H1 (cell line): ENCODE measurements at places on chromosomes 2 and 18.

- H3K36me3 ChIP-seq = no peaks in the 10 kb centered on the region
- H3K4me1 ChIP-seq = no peaks in the 10 kb centered on the region
- H3K27ac ChIP-seq = no peak overlapping the region
- no peak overlapping the region for H3K4me3 ChIP-seq
- DNase-seq = no peak
- no peaks in the 10 kb centered on the region for H3K27me3 ChIP-seq
Measured at GRCh38 chr2:176991411-176991810, 221.2 kb upstream of the HNRNPA3 start.

- DNase-seq = no peak
- H3K4me3 ChIP-seq = no peak overlapping the region
- peaks cover 3% of the 10 kb centered on the region for H3K4me1 ChIP-seq
- no peaks in the 10 kb centered on the region for H3K36me3 ChIP-seq
Measured at GRCh38 chr2:141063406-141063805, 1067.4 kb downstream of the LRP1B start.

- no peaks in the 10 kb centered on the region for H3K27me3 ChIP-seq
- H3K27ac ChIP-seq = no peak overlapping the region
- no peaks in the 10 kb centered on the region for H3K36me3 ChIP-seq
- no peak overlapping the region for H3K4me3 ChIP-seq
- peaks cover 4% of the 10 kb centered on the region for H3K4me1 ChIP-seq
Measured at GRCh38 chr18:28074076-28074475, 102.9 kb downstream of the CDH2 start.

DNA sequence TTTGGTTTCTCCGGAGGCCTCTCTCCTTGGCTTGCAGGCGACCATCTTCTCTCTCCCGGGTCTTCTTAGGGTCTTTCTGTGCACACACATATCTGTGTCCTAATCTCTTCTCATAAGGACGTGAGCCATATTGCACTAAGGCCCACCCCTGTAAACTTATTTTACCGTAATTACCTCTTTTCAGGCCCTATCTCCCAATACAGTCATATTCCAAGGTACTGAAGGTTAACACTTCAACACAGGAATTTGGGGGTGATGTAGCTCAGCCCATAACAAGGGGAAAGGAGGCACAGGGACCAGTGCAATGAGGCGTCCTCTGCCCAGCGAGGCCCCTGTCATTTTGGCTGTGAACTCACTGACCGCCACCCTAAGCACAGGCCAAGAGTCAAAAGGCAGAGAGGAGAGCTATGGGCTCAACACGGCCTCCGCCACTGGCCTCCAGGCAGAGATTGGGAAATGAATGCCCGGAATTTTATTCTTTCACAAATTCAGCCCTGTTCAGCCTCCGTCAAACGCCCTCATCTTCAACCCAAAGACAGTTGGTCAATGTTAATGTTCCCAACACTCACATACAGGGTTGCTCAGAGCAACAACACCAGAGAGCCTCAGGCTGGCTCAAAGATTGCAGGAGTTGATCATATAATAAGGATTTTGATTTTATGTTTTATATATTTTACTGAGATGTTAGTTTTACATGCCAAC, 15.9 kb upstream of the NMUR1 start:
- no peaks in the 10 kb centered on the region for H3K4me1 ChIP-seq
- no peak overlapping the region for H3K27ac ChIP-seq
- no peak overlapping the region for H3K4me3 ChIP-seq
- no peaks in the 10 kb centered on the region for H3K27me3 ChIP-seq
- no peak for DNase-seq

- H3K27me3 ChIP-seq = no peaks in the 10 kb centered on the region
- H3K36me3 ChIP-seq = no peaks in the 10 kb centered on the region
- no peak overlapping the region for H3K27ac ChIP-seq
- DNase-seq = no peak
Measured at GRCh38 chr2:165277295-165277694, 38.1 kb downstream of the SCN2A start.

DNA sequence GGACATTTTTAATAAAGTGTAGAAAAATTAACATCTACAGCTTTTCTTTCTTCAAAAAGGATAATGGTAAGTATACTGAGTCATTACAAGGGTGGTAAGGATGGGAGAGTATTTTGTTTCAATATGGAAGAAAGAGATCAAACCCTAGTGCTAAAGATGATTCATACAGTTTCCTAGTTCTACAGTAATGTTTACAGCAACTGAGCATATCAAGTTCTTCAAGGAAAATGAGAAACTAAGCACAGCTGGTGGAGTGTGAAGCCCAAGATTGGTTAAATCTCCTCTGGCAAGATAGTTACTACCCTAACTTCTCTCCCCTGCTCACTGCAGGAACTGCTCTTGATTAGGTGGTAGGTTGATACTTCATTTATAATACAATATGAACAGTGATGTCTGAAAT, 467.5 kb downstream of the XIRP2 start:
- no peaks in the 10 kb centered on the region for H3K36me3 ChIP-seq
- no peaks in the 10 kb centered on the region for H3K4me1 ChIP-seq
- no peak overlapping the region for H3K27ac ChIP-seq
- DNase-seq = no peak

GRCh38 chr2:215949991-215950404, 63.4 kb downstream of the MREG start:
- no peaks in the 10 kb centered on the region for H3K27me3 ChIP-seq
- no peak overlapping the region for H3K4me3 ChIP-seq
- no peak for DNase-seq

DNA sequence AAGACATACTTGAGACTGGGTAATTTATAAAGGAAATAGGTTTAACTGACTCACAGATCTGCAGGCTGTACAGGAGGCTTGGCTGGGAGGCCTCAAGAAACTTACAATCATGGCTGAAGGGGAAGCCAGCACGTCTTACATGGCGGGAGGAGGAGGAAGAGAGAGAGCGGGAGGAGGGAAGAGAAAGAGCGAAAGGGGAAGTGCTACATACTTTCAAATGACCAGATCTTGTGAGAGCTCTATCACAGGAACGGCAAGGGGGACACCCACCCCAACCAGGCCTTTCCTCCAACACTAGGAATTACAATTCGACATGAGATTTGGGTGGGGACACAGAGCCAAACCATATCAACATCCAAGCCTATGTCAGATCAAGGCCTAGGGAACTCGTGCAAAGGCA, 24.2 kb downstream of the MYL12B start:
- no peaks in the 10 kb centered on the region for H3K4me1 ChIP-seq
- H3K36me3 ChIP-seq = no peaks in the 10 kb centered on the region
- H3K27ac ChIP-seq = no peak overlapping the region
- no peaks in the 10 kb centered on the region for H3K27me3 ChIP-seq
- no peak overlapping the region for H3K4me3 ChIP-seq
- no peak for DNase-seq

DNA sequence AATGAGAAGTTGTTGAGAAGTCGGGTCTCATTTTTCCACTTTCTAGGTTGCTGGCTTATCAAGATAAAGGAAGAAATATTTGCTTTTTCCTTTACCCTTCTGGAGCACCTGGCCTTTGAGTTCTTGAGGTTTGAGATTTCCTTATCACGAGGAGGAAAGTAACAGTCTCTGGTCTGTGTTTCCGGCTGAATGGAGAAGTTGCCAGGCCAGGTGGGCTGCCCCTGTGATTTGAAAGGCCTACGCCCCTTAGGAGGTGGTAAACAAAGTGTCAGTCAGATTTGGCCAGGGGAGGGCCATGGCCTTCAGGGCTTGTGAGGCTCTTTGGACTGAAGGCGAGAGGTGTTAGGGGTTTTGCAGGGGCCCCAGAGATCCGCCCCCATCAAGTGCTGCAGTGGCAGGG, 156.7 kb upstream of the HAAO start:
- no peak overlapping the region for H3K4me3 ChIP-seq
- no peaks in the 10 kb centered on the region for H3K4me1 ChIP-seq
- H3K36me3 ChIP-seq = no peaks in the 10 kb centered on the region

DNA sequence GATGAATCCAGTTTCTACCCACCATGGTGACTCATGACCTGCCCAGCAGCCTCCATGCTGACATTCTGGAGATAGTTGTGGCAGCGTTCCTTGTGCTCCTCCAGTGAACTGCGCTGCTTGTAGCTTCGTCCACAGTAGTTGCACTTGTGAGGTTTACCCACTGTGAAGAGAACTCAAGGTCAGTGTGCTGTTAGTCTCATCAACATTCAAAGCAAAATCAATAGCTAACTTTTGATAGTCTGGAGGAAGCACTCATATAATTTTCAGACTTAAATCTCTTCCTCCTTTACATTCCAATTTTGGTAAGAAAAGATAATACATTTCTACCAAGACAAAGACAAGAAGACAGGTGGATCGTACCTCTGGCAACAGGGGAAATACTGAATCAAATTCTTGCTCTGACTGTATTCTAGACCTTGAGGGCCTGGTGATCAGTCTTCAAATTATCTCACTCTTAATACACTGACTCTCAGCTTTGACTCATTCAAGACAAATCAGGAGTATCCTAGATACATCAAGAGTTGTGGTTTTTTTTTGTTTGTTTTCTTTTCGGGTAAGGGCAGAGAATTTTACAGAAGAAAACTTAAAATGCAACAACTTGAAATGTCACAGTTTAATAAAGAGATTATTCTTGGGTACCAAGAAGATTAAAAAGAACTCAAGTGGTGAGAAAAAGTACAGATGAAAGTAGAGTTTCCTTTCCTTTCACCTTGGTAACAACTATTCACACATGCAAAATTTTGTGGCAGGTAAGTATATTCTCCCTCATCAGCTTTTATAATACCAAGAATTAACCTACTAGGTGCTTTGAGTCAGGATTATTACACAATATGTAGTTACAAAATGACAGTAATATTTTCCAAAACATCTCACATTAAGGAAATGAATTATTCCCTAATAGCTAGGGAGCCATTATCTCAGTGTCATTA, 129.2 kb downstream of the IKZF2 start:
- H3K27ac ChIP-seq = no peak overlapping the region
- DNase-seq = no peak
- H3K4me1 ChIP-seq = no peaks in the 10 kb centered on the region
- no peaks in the 10 kb centered on the region for H3K36me3 ChIP-seq
- H3K27me3 ChIP-seq = no peaks in the 10 kb centered on the region

- no peak overlapping the region for H3K27ac ChIP-seq
- no peak overlapping the region for H3K4me3 ChIP-seq
- H3K36me3 ChIP-seq = no peaks in the 10 kb centered on the region
- no peaks in the 10 kb centered on the region; the same call in 1 of the 2 replicates for H3K4me1 ChIP-seq
Measured at GRCh38 chr2:239730897-239731296, 294.2 kb downstream of the NDUFA10 start.

- no peak overlapping the region for H3K4me3 ChIP-seq
- no peaks in the 10 kb centered on the region for H3K27me3 ChIP-seq
- H3K27ac ChIP-seq = no peak overlapping the region
- no peak for DNase-seq
- H3K36me3 ChIP-seq = no peaks in the 10 kb centered on the region
Measured at GRCh38 chr18:35099911-35100310, 58.7 kb downstream of the MAPRE2 start.

- no peak overlapping the region for H3K4me3 ChIP-seq
- no peaks in the 10 kb centered on the region for H3K36me3 ChIP-seq
- H3K27me3 ChIP-seq = no peaks in the 10 kb centered on the region
- no peak for DNase-seq
- H3K27ac ChIP-seq = no peak overlapping the region
- no peaks in the 10 kb centered on the region for H3K4me1 ChIP-seq
Measured at GRCh38 chr2:239803766-239804115, 221.4 kb downstream of the NDUFA10 start.

- peaks cover 36% of the 10 kb centered on the region for H3K4me1 ChIP-seq
- no peaks in the 10 kb centered on the region for H3K27me3 ChIP-seq
- no peak overlapping the region for H3K27ac ChIP-seq
- no peaks in the 10 kb centered on the region for H3K36me3 ChIP-seq
- no peak for DNase-seq
- H3K4me3 ChIP-seq = no peak overlapping the region
Measured at GRCh38 chr18:58097121-58097906, 53.3 kb downstream of the NEDD4L start.

DNA sequence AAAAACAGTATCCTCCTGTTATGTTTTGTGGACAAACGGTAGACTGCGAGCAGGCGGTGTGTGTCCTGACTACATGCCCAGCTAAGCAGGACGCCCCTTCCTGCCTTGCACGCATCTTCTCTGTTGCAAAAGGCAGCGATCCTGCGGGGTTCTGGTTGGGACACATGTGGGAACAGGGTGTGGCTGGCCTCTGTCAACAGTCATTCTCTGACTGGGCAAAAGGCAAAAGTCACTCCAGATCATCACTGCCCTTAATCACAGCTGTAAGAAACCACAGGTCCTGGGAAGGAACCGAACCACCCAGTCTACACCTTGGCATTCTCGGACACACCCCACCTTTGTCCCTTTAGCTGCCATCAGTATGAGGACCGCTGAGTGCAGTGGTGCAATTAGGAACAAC, 44.3 kb upstream of the TMEM87B start:
- no peaks in the 10 kb centered on the region; the same call in 1 of the 2 replicates for H3K36me3 ChIP-seq
- no peak overlapping the region for H3K4me3 ChIP-seq
- DNase-seq = no peak
- H3K27me3 ChIP-seq = no peaks in the 10 kb centered on the region
- no peaks in the 10 kb centered on the region for H3K4me1 ChIP-seq

GRCh38 chr2:225697936-225698335, 298.4 kb downstream of the NYAP2 start:
- H3K27me3 ChIP-seq = no peaks in the 10 kb centered on the region
- no peak for DNase-seq
- no peak overlapping the region for H3K27ac ChIP-seq
- no peaks in the 10 kb centered on the region for H3K36me3 ChIP-seq
- H3K4me3 ChIP-seq = no peak overlapping the region

- H3K27ac ChIP-seq = no peak overlapping the region
- H3K4me3 ChIP-seq = no peak overlapping the region
- peaks cover 3% of the 10 kb centered on the region; the same call in 1 of the 2 replicates for H3K4me1 ChIP-seq
- no peaks in the 10 kb centered on the region for H3K36me3 ChIP-seq
Measured at GRCh38 chr2:241895712-241896641, 26.4 kb downstream of the RTP5 start.

GRCh38 chr2:210199186-210199765, 26.0 kb downstream of the ACADL start:
- no peak overlapping the region for H3K27ac ChIP-seq
- DNase-seq = no peak
- H3K36me3 ChIP-seq = no peaks in the 10 kb centered on the region
- H3K27me3 ChIP-seq = peaks cover 1% of the 10 kb centered on the region
- no peaks in the 10 kb centered on the region for H3K4me1 ChIP-seq

- peak; percentile 7 for DNase-seq
- H3K4me3 ChIP-seq = no peak overlapping the region
- H3K27me3 ChIP-seq = no peaks in the 10 kb centered on the region
- H3K27ac ChIP-seq = no peak overlapping the region
- no peaks in the 10 kb centered on the region for H3K36me3 ChIP-seq
Measured at GRCh38 chr2:134261398-134262131, 7.7 kb downstream of the MGAT5 start.

DNA sequence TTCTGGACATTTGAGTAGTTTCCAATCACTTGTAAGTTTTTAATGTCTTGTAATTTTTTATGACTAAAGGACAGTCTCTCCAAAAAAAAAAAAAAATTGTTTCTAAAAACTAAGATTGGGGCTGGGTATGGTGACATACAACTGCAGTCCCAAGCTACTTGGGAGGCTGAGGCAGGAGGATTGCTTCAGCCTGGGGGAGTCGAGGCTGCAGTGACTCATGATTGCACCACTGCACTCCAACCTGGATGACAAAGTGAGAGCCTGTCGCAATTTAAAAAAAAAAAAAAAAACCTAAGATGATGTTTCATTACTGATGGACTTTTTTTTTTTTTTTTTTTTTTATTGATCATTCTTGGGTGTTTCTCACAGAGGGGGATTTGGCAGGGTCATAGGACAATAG, 34.4 kb upstream of the PKDCC start:
- DNase-seq = no peak
- no peak overlapping the region for H3K4me3 ChIP-seq
- no peaks in the 10 kb centered on the region for H3K4me1 ChIP-seq
- no peaks in the 10 kb centered on the region for H3K36me3 ChIP-seq
- H3K27ac ChIP-seq = no peak overlapping the region
